ENCODE measurements at places on chromosomes 4 and X. TPM values are rescaled to one million over a fixed set of nuclear protein-coding genes. Genes with fewer than 3 reads are reported as not detected.
A peak's percentile ranks its signal among the peaks of the same experiment; 100 is the strongest.

The ADGRA3 gene
- 14.9 TPM for total RNA-seq

DNA sequence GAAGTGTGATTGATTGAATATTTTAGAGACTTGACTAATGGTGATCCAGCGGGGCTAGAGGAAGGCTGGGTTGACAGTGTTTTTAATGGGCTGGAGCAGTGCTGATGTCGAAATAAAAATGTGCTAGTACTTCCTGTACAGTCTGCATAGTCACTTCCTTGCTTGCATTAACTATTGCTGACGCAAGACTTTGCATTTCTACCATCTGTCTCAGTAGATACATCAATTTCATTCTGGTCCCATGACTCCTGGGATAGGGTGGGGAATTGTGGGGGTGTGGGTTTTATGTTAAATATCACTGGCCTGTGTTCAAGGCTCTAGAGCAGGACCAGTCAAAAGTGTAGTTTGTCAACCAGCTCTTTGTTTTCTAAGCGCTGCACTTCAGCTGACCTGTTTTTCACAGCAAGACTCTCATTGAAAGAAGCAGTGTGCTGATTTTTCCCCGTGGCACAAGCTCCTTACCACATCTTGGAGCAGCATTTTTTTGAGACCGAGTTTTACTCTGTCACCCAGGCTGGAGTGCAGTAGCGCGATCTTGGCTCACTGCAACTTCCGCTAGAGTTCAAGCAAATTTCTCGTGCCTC, 35.2 kb upstream of the PHEX start:
- no peaks in the 10 kb centered on the region for H3K4me1 ChIP-seq
- no peaks in the 10 kb centered on the region for H3K27me3 ChIP-seq
- no peak overlapping the region for H3K27ac ChIP-seq
- no peaks in the 10 kb centered on the region for H3K36me3 ChIP-seq
- H3K4me3 ChIP-seq, result no peak overlapping the region

DNA sequence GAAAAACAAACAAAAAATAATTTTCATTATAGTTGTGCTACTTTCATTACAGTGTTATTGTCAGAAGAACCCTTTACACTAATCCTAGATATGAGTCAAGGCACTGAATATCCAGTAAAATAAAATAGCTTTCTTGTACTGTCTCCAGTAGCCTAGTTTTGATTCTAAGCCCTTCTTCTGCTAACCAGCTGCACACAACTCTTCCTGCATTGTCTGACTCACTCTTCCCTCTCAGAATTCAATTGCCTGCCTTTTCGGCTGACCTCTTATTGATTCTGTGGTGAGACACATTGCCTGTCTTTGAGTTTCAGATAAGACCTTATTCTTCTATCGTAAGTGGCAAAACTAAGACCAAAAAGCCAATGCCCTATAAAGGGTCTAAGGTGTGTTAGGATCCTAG, 26.7 kb upstream of the PCDH18 start:
- DNase-seq, result no peak
- no peaks in the 10 kb centered on the region for H3K4me1 ChIP-seq
- H3K27me3 ChIP-seq, result no peaks in the 10 kb centered on the region
- no peak overlapping the region for H3K4me3 ChIP-seq
- no peak overlapping the region for H3K27ac ChIP-seq

DNA sequence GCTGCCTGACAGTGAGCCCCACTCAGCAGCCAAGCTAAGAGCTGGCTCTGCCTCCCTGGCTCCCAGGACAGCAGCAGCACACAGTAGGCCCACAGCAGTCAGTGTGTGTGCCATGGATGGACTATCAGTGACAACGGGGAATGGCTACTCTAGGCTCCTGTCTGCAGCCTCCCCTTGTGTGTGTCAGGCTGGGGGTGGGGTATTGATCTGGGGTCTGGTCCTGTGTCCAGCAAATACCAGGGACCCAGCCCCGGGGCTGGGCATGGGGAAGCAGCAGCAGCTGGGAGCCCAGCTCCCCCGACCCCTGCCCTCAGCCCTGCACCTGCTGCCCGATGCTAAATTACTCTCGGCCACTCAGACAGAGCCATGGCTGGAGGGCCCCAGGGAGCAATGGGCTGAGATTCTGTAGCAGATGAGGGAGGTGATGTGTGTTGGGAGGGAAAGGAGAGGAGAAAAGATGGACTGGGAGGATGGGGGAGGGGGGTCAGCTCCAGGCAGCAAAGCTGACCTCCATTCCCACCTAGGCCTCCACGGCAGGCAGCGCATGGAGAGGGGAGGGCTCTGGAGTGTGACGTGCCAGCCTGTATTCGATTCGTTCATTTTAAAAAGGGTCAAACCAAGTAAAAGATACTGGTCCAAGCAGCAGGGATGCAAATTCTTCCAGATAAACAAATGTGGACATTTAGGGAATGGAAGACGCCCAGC, 61.3 kb upstream of the CRMP1 start:
- no peaks in the 10 kb centered on the region for H3K36me3 ChIP-seq
- DNase-seq, result no peak
- H3K4me1 ChIP-seq, result no peaks in the 10 kb centered on the region
- H3K27me3 ChIP-seq, result no peaks in the 10 kb centered on the region

DNA sequence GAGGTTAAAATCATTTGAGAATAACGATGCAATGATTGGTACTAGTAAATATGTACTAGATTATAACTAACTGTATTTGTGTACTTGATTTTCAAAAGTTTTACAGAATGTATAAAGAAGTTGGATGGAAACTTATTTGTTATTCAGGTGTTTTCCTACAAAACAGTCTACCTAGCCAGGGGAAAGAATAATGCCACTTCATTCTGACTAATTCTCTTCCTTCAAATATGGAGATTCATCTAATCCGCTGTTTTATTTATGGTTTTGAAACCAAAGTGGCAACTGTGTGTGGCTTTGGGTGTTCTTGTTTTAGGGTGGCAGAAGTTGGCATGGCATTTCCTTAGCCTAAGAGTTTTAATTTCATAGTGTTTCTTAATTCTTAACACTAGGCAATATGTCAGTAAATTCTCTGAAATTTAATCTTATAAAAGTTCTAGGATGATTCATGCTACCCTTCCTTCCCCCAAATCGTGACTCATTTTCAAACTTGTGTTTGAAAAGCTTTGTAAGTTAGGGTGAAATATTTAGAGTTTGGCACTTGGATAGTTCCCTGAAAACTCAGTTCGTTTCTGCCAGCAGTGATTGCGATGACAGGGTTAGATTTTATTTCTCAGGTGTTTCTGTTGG, 62.6 kb downstream of the DCLK2 start:
- no peaks in the 10 kb centered on the region for H3K4me1 ChIP-seq
- H3K27ac ChIP-seq, result peak overlapping the region; percentile 33
- no peaks in the 10 kb centered on the region for H3K36me3 ChIP-seq
- no peaks in the 10 kb centered on the region for H3K27me3 ChIP-seq
